ENCODE measurements at places on chromosomes 4 and X.

- no peak for DNase-seq
These were observed 4.3 kb downstream of the CPLX1 start for GRCh38 chr4:821631-822030.

DNA sequence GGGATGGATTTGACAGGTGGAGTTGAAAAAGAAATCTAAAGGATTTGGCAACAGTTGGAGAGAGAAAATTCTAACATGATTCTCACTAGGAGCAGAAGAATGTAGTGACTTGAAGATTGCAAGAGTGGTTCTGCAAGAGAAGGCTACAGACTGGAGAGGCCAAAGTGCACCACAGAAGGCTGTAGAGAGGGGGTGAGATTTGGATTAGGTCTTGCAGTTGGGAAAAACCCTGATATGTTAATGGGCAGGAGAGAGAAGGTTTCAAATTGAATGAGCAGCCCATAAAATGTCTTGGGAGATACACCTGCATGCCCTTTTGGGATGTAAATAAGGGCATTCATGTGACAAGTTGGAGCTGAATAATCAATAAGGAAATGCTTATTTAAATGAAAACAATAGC, 14.7 kb upstream of the VEGFD start:
- DNase-seq = no peak

DNA sequence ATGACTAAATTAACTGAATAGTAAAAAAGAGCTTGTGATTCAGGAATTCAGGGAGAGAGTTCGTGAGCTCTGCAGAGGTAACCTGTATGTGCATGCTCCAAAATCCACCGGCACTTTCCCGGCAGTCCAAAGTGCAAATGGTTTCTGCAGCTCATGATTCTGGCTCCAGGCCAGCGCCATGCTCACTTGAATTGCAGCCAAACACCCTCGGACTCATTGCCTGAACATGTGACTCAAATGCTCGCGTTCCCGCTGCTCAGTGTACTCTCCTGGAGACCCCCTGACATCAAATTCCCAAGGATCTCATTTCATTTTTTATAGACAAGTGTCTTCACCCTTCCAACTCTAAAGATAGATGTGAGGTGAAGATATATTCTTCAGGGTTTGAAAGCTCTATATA, 44.1 kb upstream of the SH3RF1 start:
- DNase-seq = no peak

DNA sequence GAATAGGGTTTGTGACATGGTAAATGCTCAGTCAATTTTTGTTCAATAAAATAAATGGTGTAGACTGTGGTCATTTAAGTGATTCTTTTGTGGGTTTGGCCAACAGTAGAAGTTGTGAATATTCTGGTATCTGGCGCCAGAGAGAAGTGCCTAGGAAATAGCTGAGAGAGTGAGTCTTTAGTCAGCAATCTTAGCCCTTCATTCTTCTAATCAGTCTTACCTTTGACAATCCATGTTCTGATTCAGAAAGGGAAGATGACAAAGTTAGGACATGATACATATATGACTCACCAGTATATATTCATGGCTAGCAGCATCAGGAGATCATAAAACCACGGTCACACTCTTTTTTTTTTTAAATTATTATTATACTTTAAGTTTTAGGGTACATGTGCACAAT, 141.8 kb upstream of the PCDH18 start:
- DNase-seq = no peak

DNA sequence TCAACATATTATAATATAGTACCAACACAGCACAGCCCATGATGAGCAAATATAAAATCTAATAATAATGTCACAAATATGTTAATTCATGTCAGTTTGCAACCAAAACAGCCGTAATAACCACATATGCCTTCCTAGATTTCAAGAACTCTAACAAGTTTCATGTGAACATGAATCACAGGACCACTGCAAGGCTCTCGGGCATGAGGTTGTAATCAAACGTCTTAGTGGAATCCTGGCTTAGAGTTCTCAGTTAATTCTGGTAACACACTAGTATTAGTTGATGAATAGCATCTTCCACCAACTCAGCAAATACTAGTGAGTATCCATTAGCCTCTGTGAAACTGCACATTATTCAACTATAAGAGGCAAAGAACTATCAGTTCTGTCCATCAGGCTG, 379.3 kb upstream of the TENM3 start:
- no peak for DNase-seq

GRCh38 chr4:22778547-22779163, 85.9 kb downstream of the GBA3 start:
- no peak for DNase-seq

GRCh38 chrX:65598559-65599147, 64.1 kb upstream of the LAS1L start:
- DNase-seq = no peak

GRCh38 chr4:169341490-169341889, 70.7 kb upstream of the SH3RF1 start:
- no peak for DNase-seq

DNA sequence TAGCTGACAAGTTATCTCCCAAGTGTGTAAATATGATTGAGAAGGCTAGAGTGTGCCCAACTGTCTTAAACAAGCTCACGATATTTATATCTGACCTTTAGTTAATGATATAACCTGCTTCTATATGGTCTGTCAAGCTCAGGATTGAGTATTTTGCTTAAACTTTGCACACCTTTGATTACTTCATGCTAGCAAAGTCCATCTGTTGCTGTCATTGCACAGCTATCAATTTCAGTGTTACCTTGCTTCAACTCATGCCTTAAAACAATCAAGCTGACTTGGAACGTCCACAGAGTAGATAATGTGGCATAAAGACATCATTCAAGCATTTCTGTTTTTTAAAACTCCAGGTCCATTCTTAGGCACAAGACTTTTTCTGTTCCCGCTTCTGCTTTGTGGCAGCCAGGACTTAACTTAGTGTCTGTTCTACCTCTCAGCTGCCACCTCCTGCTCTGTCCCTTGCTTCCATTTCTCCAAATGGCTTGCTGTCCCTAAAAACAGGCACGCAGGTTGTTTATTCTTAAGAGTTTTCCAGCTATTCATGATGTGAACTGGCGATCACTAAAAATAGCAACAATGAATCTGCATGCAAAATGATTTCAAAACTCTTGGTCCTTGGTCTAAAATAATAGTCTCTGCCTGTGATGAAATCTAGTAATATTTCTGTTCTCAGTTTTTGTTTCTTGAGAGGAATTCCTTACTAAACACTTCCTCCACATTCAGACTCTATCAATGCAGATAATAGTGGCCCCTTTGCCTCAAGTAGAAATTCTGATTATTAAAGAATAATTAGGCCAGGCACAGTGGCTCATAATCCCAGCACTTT, 16.3 kb upstream of the NEIL3 start:
- DNase-seq = no peak

DNA sequence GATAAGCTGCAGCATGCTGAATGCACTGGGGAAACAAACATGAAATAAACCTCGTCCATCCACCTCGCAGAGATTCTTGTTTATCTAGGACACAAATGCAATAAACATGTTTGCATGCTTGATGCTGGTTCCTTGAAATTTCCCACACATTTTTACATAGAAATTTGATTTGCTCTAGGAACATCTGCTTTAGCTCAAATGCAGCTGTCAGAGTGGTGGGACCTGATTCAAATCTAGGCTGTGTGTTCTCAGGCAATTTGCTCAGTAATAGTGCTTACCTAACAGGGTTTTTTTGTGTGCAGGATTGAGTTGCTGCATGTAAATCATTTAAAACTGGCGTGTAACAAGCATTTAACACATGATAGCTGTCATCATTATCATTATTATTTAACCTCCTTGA, 293.1 kb downstream of the QDPR start:
- no peak for DNase-seq

DNA sequence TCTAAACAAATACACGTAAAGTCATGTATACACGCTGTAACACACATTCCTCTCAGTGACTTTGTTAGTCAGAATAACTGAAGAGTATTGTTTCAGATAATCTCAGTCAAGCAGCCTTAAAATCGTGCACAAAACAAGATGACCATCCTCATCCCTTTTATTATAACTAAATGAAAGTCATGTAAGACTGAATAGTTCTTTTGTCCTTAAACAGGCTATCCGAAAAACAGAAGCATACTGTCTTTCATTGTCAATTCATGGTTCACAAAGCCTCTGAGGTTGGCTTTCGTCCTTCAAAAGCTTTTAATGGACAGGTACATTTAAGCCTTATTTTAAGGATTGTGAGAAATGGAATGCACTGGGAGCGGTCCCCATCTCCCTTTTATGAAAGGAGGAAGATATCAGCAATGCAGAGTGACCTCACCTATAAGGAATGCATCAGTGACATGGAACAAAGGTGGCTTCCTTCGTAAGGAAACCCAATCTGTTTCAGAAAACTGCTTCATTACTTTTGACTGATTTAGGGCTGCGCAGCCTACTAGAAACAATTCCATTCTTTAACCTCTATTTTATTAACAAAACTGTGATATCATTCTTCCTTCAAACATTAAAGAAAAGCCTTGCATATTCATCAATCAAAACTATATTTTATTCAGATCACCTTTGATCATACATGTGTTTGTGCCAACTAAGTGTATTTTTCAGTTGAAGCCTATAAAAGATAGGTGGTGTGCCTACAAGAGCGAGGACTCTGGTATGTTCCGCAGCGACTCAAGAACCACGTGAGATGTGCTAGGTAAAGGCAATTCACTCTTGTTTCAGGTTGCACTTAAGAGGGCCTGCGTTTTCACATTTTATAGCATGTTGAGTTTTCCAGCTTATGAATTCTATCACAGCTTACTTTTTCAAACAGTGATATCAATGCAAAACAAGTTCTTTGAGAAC, 19.2 kb downstream of the SH3RF1 start:
- no peak for DNase-seq

DNA sequence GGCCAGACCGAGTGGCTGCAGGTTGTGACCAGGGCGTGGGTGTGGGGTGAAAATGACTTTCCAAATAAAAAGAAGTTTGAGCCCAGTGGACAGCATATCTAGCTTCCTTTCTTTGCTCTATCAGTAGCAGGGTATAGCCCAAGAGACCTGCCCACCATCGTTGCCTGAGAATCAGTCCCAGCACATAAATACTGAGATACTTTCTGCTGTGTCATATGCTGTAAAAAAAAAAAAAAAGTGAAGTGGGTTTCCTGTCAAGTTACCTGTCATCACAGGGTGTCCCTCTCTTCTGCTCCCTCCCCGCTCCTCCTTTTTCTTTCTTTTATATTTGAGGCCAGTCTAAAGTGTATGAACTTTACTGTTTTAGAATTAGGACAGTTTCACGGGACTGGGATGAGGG, 330.3 kb upstream of the BOD1L1 start:
- DNase-seq = no peak

GRCh38 chrX:13283512-13283911, 36.3 kb downstream of the ATXN3L start:
- DNase-seq = no peak

GRCh38 chrX:65997978-65998717, 41.7 kb downstream of the VSIG4 start:
- no peak for DNase-seq

DNA sequence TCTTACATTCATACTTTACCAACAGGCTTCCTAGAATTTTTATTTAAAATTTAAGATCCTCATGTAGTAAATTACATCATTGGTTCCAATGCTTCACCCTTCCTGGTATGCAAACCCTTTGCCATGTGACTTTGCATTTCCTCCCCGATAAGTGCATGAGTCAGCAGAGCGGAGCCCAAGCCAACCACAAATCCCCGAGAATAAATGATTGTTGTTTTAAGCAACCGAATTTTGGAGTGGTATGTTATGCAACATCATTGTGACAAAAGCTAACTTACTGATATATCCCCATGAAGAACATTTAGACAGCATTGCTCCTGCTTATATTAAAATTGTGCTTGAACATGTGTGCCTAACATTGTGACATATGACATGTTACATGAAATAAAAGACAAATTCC, 199.4 kb upstream of the DDX53 start:
- DNase-seq = no peak

- DNase-seq = no peak
These were observed 115.2 kb downstream of the DDIT4L start for GRCh38 chr4:100075056-100075455.

DNA sequence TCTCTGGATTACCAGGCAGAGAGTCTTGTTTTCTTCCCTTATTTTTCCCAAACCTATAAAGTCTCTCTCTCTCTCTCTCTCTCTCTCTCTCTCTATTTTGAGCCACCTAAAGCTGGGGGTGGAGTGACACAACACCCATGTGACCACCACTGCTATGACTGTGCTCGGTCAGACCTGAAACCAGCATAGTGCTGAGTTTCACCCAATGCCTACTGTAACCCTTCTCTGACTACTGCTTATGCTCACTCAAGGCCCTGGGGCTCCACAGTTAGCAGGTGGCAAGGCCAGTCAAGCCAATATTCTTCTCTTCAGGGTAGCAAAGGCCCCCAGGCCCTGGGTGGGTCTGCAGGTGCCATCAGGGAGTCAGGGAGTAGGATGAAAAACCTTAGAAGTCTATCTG, 114.7 kb upstream of the ARMCX2 start:
- no peak for DNase-seq

DNA sequence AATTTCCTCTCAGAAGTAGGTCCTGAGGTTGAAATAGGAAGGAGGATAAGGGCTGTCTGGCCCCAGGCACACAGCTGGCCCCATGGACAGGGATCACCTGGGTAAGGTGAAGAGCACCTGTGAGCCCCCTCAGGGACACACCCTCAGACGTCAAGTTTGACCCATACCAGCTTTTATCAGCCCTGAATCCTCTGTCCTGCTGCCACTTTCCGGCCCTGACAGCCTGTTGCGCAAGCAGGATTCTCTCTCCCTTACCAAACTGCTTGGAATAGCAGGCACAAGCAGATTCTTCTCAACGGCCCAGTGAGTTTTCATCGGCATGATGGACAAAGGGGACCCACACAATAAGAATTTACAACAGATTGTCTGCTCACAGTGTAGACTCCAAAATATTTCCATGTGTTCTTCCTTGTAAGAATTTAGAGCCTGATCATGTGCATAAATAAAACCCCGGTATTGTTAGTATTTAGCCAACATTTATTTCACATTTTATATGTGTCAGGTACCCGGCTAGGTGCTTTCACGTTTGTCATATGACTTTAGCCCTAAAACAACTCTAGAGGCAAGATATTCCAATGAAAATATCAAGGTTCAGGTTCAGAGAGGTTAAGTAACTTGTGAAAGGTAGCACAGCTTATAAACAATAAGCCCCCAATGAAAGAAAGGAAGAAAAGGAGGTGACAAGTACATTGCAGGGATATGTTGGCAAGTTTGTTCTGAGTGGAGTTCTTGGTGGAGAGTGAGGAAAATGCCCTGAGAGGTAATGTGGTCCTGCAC, 107.2 kb upstream of the KIT start:
- no peak for DNase-seq

GRCh38 chrX:1871887-1872286, 257.0 kb downstream of the ASMT start:
- no peak for DNase-seq

All from T-helper 2 cell (primary cell).